ENCODE measurements at places on chromosomes 6 and 20.

DNA sequence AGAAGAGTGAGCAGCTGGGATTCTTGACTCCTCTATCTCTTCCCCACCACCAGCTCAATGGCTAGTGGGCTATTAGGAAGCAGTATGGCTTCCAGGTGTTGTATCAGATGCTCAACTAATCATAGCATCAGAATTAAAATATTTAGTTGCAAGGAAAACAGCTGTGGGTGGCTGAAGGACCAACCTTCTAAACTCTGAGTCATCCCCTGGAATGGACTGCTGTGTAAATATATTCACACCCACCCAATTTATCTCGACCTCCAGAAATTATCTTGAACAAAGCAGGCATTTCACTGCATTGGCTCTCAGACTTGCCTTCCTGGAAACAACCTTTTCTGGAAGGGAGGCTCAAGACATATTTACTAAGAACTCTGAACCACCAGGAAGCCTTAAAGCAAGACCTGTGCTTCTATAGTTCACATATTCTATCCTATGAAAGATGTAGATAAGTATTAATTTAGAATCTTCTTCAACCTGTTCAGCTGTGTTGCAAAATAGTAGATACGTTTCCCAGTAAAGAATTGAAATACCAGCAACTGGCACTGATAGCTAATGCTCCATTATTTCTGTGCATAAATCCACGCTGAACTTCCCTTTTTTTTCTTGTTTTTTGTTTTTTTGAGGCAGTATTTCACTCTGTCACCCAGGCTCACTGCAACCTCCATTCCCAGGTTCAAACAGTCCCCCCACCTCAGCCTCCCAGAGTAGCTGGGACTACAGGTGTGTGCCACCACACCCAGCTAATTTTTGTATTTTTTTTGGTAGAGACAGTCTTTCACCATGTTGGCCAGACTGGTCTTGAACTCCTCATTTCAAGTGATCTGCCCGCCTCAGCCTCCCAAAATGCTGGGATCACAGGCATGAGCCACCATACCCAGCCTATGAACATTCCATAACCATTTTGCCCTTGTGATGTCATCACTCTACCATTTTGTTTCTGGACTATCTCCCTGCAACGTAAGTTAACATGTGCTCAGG, 56.9 kb upstream of the CD2AP start:
- no peak for DNase-seq

- DNase-seq: no peak
These were observed 2.5 kb downstream of the RNF182 start for GRCh38 chr6:13927203-13927602.

DNA sequence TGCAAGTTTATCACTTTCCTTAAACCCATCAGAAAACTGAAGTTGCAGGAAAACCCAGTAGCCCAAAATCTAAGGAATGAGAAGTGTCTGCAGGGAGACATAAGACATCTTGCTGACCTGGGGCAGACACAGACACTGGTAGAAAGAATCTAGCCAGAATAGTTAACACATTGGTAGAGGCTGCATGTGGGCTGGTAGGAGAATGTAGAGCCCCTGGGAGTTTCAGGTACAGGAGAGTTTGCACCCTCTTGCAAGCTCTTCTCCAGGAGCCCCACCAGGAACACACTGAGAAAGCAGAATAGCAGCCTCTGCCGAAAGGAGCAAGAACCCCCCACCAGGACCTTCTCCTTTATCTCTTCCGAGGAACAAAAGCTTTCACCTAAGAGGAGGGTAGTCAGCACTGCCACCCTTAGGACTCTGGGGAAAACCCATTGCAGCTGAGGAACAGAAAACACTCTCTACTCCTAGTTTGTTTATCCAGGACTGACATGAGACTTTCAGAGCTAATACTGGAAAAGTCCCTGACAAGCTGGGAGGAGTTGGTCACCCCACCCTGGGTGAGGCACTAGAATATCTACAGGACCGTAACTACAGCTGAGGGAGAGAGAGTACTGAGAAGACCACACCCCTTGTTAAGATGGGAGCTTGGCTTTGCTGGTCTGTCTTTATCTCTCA, 10.5 kb upstream of the OGFRL1 start:
- DNase-seq: no peak

DNA sequence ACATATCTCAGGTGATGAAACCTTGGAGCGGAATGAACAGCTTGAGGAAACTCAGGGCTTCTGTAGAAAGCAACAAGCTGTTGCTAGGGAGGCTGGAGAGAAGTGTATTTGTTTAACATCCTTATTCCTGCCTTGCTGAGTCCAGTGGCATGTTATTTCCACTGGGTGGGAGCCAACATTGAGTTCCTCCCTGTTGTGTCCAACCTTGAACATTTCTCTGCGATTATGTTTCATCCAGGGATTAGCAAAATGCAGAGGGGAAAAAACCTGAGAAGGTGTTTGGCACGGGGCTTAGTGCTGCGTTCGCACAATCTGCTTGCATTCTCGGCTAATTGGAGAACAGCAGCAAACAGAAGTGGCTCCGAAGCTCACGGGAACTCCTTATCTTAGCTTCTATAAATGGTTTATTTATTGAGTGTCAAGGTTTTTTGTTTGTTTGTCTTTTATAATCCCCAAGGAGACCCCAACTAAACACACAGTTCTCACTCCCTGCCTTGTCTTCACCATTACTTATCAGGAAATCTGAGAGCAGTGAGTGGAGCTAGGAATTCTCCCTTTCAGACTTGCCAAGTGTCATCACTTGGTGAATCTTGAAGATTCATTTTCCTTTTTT, 412.8 kb downstream of the CDC5L start:
- peak; percentile 29 for DNase-seq

DNA sequence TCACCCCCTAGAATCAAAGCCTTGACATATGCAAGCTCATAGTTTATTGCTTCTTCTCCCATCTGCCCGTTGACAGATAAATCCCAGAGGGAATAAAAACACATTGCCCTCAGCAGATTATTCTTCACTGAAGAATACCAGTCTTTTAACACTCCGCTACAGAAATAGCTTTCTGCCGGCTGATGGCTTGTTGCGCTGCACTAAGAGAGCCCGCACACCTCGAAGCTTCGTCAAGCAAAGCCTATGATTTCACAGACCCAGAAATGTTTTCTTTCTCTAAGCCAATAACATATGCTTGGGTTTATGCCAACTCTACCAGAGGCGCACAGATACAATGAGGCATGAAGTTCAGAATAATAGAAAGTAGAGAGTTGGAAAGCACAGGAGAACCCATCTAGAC, 208.9 kb upstream of the FOXQ1 start:
- no peak for DNase-seq

DNA sequence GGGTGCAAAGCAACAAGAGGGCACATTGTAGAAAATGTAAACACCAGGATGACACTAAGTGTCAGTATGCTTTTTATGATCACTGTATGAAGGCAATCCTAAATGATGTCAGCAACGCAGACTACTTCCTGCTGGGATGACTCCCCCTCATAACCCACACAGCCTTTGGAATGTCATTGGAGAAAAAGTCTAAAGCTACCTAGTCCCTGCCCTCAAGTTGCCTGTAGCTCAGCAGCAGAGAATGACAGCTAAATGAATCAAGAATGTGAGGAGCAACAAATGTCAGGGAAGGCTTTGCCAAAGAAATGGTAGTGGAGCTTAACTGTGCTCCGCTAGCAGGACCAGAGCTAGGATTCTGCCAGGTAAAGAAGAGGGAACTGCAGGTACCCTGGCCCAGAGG, 555.6 kb downstream of the CD83 start:
- no peak for DNase-seq

DNA sequence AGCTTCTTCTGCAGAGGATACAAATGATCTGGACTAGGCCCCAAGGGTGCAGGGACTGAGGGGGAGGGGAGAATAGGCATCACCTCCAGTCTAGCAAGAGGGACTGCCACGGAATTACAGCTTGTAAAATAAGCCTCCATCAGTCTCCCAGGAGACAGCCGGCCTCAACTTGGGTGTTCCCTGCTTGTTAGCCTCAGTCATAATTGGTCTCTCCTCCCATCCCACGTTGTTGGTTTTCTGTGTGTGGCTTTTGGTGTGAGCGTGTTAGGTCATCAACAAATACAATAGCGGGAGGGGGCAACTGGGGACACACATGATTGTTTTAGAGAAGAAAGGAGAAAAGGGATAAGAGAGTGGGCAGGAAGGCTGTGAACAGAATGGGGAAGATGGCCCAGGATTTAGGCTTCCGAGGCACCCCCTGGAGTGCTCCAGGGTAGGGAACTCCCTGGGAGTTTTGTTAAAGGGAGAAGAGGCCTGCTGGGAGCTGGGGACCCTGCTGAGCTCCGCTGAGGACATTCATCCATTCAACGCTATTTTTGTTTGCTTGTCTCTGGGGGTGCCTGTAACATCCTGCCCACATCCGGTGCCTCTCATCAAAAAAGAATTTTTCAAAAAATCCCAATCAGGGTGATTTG, 9.2 kb downstream of the FOXA2 start:
- no peak for DNase-seq

DNA sequence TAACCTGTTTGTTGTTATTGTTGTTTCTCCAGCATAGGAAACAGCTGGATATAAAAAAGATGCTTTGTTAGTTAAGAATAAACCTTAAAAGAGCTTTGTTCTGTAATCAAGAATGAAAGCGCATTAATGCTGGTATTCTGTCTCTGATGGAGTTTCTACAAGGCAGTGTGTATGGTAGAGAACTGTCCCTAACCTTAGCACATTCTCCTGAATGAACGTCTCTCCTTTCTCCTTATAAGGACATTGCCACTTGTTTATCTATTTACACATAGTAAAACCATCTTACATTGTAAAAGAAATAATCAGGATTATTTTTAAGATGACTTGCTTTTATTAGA, 33.8 kb upstream of the LCA5 start:
- no peak for DNase-seq

DNA sequence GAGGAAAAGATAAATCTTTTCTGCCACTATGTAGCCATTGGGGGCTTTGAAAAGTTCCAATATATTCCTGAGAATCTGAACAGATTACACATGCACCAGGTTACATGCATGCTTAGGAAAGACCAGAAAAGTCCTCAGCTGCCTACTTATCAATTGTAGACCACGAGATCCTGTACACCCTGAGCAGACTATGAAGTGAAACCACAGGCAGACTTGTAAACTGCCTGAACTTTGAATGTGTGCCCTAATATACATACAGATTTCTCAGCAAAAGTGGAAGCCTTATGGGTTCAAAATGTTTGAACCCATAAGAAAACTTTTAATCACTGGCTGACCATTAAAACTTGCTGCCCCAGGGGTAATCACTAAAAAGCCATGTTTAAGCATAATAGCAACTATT, 273.5 kb upstream of the RUNX2 start:
- DNase-seq: no peak

- DNase-seq: no peak
These were observed 149.1 kb downstream of the KCNQ5 start for GRCh38 chr6:72770959-72771358.

DNA sequence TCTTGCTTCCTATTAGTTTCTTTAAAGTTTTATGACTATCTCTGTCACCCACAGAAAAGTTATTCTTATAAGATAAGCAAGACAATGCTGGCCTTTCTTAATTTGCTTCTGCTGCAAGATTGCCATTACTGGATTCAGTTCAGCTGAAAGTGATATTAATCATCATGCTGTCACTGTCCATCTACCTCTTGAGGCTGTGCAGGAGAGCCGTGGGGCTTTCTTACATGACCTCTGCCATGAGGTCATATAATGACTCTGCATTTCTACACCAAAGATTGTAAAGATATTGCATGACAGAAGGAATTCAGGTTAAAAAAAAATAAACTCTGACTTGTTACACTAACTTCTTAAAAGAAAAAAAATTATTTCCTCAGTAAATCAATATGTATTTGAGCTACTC, 106.9 kb downstream of the TRDN start:
- no peak for DNase-seq

DNA sequence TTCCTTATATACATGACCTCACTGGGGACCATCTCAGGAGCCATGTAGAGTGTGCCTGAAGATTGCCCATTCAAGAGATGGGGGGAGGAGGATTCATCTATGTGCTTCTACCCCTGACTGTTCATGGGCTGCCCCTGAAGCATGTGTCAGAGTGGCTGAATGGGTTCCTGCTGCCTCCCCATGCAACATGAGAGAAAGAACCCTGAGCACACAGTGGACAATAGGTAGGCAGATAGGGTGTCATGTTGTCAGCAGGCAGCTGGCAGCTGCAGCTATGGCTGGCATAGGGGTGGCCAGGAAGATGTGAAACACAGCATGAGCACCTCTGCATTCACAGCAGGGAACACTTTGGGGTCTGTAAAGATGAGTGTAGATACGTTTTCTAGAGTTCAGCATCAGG, 208.4 kb upstream of the CNR1 start:
- DNase-seq: no peak

DNA sequence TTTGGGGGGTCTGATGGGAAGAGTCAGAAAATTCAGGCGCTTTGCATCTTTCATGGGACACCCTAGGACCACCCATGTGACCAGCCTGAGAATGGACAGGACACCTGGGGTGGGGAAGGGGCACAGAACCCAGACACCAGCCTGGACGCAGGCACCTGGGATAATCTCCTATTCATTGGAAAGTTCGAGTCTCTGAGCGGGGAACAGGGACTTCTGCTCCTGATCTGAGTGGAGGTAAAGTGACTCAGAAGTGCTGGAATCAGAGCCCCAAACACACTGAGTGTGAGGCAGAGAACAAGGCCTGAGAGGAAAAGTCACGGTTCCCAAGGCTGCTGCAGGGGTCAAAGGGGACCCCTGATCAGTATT, 1.4 kb downstream of the HLA-B start:
- no peak for DNase-seq

DNA sequence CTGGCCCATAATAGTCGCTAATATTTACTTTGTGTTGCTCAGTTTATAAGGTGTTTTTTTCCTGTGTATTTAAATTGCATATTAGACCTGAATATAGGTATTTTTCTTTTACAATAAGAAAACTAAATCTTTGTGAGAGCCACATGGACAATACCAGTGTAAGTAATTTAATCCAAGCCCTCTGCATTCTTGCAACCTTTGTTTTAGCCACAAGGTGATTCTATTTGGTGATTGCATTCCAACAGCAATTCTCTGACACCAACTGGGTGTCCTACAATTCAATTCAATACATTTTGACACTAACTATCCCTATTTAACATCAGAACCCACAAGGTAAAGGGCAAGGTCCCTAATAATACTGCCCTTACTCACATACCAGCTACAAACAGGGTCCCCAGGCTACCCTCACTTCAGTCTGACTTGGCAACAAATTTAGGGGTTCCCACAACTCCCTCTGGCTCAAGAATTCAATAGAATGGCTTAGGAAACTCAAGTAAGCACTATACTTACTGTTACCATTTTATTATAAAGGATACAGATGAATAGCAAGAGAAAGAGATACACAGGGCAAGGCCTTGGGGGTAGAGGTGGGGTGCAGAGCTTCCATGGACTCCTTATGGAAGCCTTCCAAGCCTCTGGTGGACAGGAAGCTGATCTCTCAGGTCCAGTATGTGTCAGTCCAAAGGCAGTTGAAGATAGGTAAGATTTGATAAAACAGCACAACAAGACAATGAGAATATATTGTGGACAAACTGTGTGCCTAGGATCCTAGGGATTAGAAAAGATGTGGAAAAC, 169.3 kb downstream of the CD83 start:
- no peak for DNase-seq

DNA sequence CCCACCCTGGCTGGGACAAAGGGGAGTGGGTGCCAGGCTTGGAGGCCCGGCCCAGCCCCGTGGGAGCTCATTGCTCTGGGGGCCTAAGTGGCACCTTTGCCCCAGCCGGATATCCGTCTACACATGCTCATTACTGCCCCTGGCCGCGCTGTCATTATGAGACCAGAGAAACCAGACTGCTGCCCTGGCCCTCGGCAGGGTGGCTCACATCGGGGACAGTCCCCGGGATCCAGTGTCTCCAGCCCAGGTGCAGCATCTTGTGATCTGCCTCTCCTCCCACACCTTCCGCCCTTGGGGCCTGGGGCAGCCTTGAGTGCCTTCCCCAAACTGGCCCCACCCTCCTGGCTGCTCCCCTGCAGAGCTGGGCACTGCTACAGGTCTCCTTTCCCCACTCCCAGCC, 4.9 kb downstream of the SRMS start:
- no peak for DNase-seq
